ENCODE measurements at places on chromosomes 2 and 18. TPM values are rescaled to one million over a fixed set of nuclear protein-coding genes. Genes with fewer than 3 reads are reported as not detected.
A peak's percentile ranks its signal among the peaks of the same experiment; 100 is the strongest.

GRCh38 chr2:9975805-9976447, 24.4 kb downstream of the GRHL1 start:
- peaks cover 32% of the 10 kb centered on the region for H3K4me1 ChIP-seq
- H3K4me3 ChIP-seq = no peak overlapping the region
- H3K27ac ChIP-seq = no peak overlapping the region

DNA sequence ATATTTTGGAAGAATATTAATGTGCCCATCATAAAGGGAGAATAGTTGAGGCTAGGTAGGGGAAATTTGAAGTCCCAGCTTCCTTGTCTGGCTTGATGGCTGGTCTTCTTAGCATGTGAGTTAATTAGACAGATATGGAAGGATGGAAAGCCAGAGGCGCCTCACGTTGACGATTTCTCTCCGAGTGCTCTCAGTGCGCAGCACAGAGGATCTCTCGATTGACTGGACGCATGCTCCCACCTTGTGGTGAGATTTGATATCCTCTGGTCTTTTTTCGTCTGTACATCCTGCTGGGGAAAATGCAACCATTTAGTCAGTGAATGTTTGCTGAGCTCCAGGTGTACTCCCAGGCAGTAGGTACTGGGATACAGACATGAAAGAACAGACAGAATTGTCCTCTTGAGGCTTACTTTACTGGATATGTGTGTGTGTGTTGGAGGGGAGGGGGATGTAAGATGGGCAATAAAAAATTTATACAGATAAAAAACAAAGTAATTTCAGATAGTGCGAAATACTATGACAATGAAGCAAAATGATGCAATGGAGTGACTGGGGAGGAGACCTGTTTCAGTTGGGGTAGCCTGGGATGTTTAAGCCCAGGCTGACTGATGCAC, 66.9 kb upstream of the ZNG1B start:
- H3K36me3 ChIP-seq = no peaks in the 10 kb centered on the region
- peaks cover 21% of the 10 kb centered on the region for H3K27me3 ChIP-seq
- H3K4me3 ChIP-seq = no peak overlapping the region
- H3K4me1 ChIP-seq = peaks cover under 1% of the 10 kb centered on the region

Gene TAF1B
- total RNA-seq = 4.2 TPM

- no peak overlapping the region for H3K27ac ChIP-seq
- no peak overlapping the region for H3K4me3 ChIP-seq
- H3K4me1 ChIP-seq = no peaks in the 10 kb centered on the region
Measured at GRCh38 chr2:201580486-201580885, 62.8 kb downstream of the TMEM237 start.

- peaks cover 17% of the 10 kb centered on the region for H3K27me3 ChIP-seq
- H3K4me1 ChIP-seq = no peaks in the 10 kb centered on the region
- H3K36me3 ChIP-seq = no peaks in the 10 kb centered on the region
- no peak overlapping the region for H3K4me3 ChIP-seq
- H3K27ac ChIP-seq = no peak overlapping the region
Measured at GRCh38 chr18:45551142-45551815, 64.0 kb upstream of the SLC14A2 start.

DNA sequence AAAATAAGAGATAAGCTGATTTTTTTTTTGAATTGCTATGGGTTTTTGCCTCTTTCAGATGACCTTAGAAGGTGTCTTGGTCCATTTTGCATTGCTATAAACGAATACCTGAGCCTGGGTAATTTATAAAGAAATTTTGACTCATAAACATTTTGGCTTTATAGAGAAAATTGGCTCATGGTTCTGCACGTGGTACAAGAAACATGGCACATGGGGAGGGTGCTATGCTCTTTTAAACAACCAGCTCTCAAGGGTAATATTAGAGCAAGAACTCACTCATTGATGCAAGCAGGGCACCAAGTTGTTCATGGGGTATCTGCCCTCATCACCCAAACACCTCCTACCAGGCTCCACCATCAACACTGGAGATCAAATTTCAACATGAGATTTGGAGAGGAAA, 408.8 kb downstream of the NUP35 start:
- no peak for DNase-seq
- no peaks in the 10 kb centered on the region for H3K27me3 ChIP-seq
- H3K4me1 ChIP-seq = no peaks in the 10 kb centered on the region
- H3K36me3 ChIP-seq = no peaks in the 10 kb centered on the region
- no peak overlapping the region for H3K4me3 ChIP-seq

Gene KLHL41
- 163 TPM for total RNA-seq

GRCh38 chr2:225310745-225311144, 88.8 kb upstream of the NYAP2 start:
- no peak for DNase-seq
- H3K27me3 ChIP-seq = no peaks in the 10 kb centered on the region
- no peak overlapping the region for H3K4me3 ChIP-seq
- H3K36me3 ChIP-seq = no peaks in the 10 kb centered on the region
- no peak overlapping the region for H3K27ac ChIP-seq

DNA sequence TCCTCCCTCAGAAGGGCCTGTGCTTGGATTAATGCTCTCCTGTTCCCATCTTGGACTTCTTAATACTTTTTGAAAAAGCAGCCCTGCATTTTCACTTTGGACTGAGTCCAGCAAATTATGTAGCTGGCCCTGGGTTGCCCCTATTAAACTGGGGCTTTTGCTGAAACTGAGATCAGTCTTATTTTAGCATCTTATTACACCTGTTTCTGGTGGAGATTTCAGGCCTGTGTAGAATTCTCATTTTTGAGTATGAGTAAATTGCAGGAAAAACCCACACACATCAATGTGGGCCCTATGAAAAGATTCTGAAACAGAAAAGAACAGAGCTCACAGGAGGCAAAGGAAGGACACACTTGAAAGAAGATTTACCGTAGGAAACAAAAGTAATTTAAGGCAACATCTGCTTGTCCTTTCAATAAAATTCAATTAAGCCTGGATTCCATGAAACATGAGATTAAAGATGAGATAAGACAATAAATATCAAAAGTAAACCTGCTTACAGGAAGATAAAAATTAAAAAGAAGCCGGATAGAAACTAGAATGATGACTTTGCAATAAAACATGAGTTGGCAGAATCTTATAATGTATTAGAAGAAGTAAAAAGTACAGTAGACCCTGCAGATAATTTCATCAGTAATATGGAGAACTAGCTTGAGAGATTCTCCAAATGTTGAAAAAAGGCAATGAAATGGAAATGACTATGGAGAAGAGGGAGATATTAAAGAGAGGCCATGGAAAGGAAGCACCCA, 90.7 kb upstream of the GCFC2 start:
- H3K27ac ChIP-seq = no peak overlapping the region
- H3K27me3 ChIP-seq = peaks cover 4% of the 10 kb centered on the region
- DNase-seq = no peak
- no peak overlapping the region for H3K4me3 ChIP-seq

GRCh38 chr2:159457589-159457988, 158.8 kb downstream of the BAZ2B start:
- H3K27ac ChIP-seq = no peak overlapping the region
- H3K4me1 ChIP-seq = peaks cover 53% of the 10 kb centered on the region
- peaks cover 4% of the 10 kb centered on the region for H3K36me3 ChIP-seq
- no peak overlapping the region for H3K4me3 ChIP-seq
- DNase-seq = no peak

Gene CAVIN2
- total RNA-seq = 93.9 TPM

DNA sequence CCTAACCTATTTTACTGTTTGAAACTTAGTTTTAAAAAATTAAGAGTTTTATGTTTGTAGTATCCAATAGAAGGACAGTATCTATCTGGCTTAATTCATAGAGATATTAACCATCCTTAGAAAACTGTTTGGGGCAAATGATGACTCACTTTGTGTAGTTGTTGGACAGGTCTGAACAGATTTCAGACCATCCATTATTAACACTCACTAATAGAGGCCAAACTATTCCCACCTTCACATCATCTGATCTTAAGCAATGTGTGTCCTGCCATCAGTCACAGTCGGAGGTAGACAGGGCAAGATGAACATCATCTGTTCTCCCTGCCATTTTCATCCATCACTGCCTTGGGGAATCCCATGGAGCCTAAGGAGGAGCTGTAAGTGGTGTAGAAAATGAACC, 164.6 kb upstream of the DCC start:
- DNase-seq = no peak
- H3K36me3 ChIP-seq = no peaks in the 10 kb centered on the region
- H3K4me3 ChIP-seq = no peak overlapping the region
- no peak overlapping the region for H3K27ac ChIP-seq

DNA sequence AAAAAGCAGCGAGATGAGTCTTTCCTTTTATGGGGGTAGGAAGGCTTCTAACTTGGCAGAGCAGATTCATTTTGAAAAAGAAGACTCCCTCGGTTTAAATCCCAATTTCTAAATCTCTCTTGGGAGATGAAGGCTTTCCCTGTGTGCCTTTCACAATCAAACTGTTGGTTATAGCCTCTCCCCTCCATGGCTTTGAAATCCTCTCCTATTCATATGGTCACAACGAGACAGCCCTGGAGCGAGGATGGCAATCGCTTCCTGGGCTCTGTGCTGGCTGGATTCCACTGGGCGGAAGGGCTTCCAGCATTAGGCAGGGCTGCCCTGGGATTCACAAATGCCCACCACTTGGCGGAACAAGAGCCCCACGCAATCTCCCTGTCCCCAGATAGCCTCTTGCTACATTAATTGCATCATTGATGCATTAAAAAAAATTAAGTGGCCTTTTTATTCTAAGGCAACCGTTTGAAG, 1.6 kb downstream of the CAVIN2 start:
- no peaks in the 10 kb centered on the region for H3K27me3 ChIP-seq
- peak; percentile 66 for DNase-seq
- H3K36me3 ChIP-seq = peaks cover 22% of the 10 kb centered on the region
- peak overlapping the region; percentile 79 for H3K4me3 ChIP-seq

GRCh38 chr2:223896833-223897311, 48.3 kb downstream of the WDFY1 start:
- H3K4me3 ChIP-seq = no peak overlapping the region
- DNase-seq = no peak
- no peaks in the 10 kb centered on the region for H3K4me1 ChIP-seq
- no peak overlapping the region for H3K27ac ChIP-seq
- H3K36me3 ChIP-seq = peaks cover 92% of the 10 kb centered on the region
- no peaks in the 10 kb centered on the region for H3K27me3 ChIP-seq
